Left lung (tissue), 14 donors: ENCODE measurements at places on chromosomes 11 and 22. TPM values are rescaled to one million over a fixed set of nuclear protein-coding genes. Genes with fewer than 3 reads are reported as not detected.

- no peak for DNase-seq
Observed at GRCh38 chr11:313787-314553, at the start of gene IFITM1. Gene IFITM1 (plus strand): TSS chr11:314040. CDS start chr11:314171, 131 bp downstream.

GRCh38 chr11:124610295-124610694 lies 933 bp upstream of the PANX3 start:
- DNase-seq = no peak

DNA sequence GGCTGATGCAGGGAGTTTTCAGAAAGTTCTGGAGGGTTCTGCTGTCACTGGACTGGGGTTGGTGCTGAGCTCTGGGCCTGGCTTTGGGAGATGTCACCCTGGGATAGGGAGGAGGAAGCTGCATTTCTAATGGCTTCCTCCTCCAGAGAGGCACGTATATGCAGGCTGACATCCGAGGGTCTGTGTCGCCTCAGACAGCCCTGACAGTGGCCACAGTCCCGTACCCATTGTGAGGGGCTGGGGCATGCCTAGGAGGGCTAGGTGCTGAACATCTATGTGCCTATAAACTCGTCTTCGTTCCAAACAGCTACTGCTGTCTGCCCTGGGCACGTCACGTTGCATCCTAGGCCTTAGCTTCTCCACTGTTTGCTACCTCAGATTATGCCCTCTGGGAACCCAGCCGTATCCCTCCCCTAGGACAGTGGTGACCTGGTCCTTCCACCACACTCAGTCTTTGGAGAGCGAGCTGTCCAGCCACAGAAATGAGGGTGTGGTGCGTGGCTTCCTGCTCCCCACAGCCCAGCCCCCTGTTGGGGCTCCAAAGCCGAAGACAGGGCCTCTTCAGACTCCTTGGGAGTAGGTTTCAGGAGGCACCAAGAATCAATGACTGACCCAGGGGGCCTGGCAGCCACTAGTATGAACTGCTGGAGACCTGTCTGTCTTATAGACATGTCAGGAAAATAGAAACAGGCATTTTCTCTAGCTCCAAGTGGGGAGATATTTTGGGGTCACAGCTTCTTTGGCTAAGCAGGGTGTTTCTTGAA lies 26.4 kb downstream of the ADAMTS15 start:
- no peak for DNase-seq

Gene OR51B5
- polyA plus RNA-seq = 0.87 TPM

DNA sequence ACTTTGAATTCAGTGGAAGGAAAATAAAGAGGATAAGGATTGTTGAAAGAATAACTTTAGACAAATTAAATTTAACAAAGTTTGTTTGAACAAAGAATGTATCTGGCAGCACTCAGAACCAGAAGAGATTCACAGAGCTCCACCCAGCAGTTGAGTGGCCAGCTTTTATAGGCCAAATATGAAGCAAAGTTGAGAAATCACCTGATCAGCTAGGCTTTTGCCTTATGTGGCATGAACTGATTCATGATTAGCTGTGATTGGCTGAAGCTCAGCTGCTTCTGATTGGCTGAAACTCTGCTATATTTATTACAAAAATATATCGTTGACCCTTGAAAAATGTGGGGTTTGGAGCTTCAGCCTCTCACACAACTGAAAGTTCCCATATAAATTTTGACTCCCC lies 62.6 kb downstream of the PIWIL4 start:
- DNase-seq = no peak

DNA sequence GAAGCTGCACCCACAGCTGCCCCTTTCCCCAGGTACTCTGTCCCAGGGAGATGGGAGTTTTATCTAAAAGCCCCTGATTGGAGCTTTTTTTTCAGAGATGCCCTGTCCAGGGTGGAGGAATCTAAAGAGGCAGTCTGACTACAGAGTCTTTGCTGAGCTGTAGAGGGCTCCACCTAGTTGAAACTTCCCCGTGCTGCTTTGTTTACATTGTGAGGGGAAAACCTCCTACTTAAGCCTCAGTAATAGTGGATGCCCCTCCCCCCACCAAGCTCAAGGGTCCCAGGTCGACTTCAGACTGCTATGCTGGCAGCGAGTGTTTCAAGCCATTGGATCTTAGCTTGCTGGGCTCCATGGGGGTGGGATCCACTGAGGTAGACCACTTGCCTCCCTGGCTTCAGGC lies 470.1 kb upstream of the LARGE1 start:
- no peak for DNase-seq
